ENCODE measurements at places on chromosomes 2 and 18.
A peak's percentile ranks its signal among the peaks of the same experiment; 100 is the strongest.

GRCh38 chr2:239912938-239913635, 112.1 kb downstream of the NDUFA10 start:
- no peak for DNase-seq

DNA sequence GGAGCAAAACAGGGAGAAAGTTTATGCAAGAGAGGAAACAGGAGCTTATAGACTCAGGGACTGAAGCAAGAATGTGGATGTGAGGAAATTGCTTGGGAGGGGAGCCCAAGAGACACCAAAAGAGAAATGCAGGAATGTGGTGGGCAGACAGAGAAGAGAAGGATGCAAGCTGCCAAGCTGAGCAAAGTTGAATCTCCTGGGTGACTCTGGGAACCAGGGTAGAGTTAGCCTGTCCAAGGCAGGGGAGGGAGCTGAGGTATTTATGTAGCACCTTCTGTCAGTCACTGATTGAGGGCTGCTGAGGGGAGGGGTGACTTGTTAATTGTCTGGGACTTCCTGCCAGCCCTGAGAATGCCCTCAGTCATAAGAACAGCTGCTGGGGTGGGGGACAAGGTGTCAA, 464.3 kb downstream of the NBAS start:
- no peak for DNase-seq

DNA sequence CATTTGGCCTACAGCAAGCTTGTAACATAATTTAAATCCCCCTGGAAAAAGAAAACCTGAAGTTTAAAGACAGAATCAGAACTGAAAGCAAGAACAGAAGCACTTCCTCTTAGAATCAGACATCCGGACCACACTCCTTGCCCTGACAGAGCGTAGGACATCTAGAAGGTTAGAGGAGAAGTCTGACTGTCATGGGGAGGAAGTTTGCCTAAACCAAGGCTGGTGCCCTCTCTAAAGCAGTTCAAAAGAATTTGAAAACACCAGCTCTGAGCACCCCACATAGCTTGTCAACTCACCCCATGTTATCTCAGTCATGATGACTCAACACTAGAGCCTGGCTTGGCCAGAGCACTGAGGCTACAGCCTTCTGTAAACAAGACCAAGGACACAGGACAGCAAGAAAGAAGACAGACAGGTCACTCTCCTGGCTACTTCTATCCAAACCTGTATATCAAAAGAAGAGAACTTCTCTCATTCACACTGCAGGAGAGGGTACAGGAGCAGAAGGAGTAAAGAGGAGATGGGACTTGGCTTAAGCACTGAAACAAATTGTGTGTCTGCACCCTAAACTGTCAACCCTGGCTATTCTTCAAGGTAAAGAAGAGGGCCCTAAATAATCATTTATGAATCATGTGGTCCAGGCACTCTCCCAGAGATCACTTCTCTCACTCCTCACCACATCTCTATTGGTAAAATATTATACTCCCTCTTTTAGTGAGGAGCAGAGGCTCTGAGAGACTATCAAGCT, 198.6 kb downstream of the MEMO1 start:
- DNase-seq, result no peak

DNA sequence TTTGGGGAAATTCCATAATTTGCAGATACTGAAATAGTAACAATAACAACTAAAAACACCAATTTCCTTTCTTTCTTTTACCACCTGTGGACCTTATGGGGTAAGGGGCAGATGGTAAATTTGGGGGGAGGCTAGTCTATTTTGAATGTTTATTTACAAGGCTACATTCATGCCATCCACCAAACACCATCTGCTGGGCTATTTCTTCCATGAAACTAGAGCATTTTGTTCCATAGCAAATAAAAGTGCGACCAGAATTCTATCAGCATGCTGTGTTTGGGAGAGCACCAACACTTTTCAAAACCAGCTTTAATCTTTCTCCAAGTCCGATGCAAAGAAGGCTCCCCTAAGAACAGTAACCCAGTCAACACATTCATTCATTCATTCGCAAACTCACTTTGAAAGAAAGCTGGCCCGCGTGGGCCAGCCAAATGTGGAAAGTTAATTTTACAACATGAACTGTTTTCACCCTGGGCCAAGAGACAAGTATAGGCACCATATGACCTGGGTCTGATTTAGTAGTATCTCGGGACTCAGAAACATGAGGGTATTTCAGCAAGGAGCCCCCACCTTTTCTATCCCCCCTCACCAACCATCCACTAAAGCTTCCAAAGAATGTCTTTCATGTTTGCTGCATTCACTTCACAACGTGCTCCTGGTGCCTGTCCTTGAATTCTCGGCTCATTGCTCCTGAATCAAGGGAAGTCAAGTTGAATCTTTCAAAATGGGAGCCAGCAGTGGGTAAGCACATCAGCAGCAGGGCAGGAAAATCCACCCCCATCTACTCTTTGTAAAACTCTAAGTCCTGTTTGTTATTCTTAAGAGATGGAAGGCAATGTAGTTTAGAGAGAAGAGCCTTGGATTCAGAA, 210.6 kb downstream of the C1D start:
- DNase-seq, result no peak

DNA sequence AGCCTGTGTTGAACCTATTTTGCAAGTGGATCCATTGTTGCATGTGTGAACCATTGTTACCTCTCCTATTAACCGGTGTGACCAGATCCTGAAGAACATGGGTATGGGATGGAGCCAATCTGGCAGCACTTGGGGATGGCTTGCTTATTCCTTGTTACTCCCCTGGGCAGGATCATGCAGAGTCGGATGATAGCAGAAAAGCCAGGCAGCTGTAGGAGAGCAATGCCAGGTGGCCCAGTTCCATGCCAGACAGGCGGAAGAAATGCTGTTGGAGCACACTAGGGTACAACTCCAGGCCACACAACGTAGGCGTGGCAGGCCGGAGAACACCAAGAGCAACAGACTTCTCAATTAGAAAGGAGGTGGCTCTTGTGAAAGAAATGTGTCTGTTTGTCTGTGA, 16.3 kb upstream of the MYO1B start:
- DNase-seq, result no peak

GRCh38 chr2:128350736-128351135, 32.1 kb upstream of the HS6ST1 start:
- no peak for DNase-seq

DNA sequence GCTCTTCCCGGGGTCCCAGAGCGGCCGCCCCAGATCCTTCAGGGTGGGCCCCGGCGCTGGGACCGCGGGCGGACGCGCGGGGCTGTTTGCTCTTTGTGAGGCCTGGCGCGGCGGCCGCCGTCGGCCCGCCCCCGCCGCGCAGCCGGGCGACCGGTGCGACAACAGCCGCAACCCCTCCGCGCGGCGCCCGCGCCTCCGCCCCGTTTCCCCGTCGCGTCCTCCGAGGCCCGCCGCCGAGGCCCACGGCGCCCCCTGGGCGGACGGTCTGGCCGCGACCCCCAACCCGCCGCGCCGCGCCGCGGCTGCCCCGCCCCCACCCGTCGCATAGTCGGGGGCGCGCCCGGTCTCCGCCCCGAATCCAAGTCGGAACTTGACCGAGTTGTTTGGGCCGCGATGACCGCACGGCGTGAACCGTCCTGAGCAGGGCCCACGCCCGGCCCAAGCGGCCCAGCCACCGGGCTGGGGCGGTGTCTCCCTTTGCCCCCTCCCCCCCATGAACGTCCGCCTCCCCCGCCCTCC, 448 bp downstream of the YPEL5 start:
- DNase-seq, result peak; percentile 43

GRCh38 chr2:170869036-170869435, 52.3 kb downstream of the GAD1 start:
- no peak for DNase-seq

GRCh38 chr18:38087538-38087937, 521.9 kb upstream of the CELF4 start:
- DNase-seq, result no peak

- no peak for DNase-seq
These were observed 173.9 kb upstream of the CDH2 start for GRCh38 chr18:28350821-28351220.

GRCh38 chr2:16665748-16666448, at the start of gene CYRIA:
Gene CYRIA, minus strand, starts transcription at chr2:16665834. Its CDS starts 77,715 bp downstream, at chr2:16588119.
- DNase-seq, result peak; percentile 8

GRCh38 chr2:168978461-168978861, 52.7 kb downstream of the ABCB11 start:
- DNase-seq, result no peak

GRCh38 chr18:59877361-59877760, 22.4 kb upstream of the PMAIP1 start:
- DNase-seq, result no peak

GRCh38 chr18:21629089-21629832, 17.1 kb downstream of the SNRPD1 start:
- DNase-seq, result no peak

GRCh38 chr2:175218551-175218950, 37.0 kb upstream of the ATP5MC3 start:
- no peak for DNase-seq

DNA sequence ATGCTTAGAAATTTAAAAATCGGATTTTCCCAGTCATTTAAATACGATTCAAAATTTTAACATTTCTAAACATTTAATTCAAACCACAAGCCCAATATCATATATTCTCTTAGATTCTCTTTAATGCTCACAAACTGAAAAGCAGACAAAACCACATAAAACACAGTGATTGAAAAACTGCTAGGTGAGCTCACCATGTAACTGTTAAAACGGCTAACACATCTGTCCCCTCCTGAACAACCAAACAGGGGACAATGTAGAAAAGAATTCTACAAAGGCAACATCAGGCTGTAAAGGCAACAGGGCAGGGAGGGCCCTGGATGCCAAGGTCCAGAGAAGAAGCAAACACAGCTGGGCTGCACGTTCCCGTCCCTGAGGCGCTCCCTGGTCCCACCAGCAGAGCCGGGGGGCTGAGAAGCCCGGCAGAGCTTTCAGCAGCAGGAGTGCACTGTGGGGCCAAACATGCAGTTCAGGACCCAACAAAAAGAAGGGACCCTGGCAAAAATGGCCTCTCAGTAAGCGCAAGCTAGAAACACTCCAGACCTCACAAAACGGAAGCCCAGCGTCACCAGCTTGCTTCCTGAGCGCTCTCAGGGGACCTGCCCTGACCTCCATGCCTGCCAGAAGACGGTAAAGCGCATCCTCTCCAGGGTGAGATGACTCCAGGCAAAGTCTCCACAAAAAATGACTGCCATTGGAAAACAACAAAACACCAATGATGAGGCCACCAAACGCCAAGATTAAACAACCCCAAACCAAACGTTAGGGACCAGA, 40.5 kb downstream of the NDUFA10 start:
- DNase-seq, result no peak

GRCh38 chr18:8749492-8749891, 44.1 kb downstream of the MTCL1 start:
- DNase-seq, result no peak

- no peak for DNase-seq
These were observed 188.6 kb downstream of the TMEM182 start for GRCh38 chr2:102950371-102950946.

DNA sequence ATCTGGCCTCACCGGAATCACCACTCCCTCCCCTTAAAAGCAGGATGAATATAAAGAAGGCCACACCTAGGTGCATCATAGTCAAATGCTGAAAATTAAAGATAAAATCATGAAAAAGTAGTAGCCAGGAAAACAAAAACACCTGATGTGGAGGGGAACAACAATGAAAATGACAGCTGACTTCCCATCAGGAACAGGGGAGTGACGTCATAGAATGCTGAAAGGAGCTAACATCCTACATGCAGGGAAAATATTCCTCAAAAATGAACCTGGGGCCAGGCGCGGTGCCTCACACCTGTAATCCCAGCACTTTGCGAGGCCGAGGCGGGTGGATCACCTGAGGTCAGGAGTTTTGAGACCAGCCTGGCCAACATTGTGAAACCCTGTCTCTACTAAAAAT, 108.1 kb downstream of the UGGT1 start:
- no peak for DNase-seq

- DNase-seq, result no peak
These were observed 351.4 kb downstream of the LPIN1 start for GRCh38 chr2:12097859-12098258.

GRCh38 chr2:71018625-71019024, 24.0 kb upstream of the TEX261 start:
- no peak for DNase-seq

DNA sequence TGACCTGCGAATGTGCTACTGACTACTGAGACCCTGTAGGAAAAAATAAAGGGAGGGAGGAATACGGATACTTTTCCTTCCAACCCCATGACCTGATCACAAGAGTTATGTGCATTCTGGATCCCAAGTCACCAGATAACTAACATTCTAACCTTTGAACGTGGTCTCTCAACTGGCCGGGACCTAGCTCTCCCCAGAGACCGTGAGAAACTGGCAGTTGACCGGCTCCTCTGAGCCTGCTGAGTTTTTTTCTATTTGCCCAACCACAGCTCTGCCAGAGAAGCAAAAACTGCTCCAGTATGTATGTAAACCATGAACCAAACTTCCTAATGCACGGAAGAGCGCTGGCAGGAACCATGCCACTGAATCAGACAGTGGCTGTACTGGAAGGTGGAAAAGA, 47.5 kb upstream of the PTMA start:
- no peak for DNase-seq

DNA sequence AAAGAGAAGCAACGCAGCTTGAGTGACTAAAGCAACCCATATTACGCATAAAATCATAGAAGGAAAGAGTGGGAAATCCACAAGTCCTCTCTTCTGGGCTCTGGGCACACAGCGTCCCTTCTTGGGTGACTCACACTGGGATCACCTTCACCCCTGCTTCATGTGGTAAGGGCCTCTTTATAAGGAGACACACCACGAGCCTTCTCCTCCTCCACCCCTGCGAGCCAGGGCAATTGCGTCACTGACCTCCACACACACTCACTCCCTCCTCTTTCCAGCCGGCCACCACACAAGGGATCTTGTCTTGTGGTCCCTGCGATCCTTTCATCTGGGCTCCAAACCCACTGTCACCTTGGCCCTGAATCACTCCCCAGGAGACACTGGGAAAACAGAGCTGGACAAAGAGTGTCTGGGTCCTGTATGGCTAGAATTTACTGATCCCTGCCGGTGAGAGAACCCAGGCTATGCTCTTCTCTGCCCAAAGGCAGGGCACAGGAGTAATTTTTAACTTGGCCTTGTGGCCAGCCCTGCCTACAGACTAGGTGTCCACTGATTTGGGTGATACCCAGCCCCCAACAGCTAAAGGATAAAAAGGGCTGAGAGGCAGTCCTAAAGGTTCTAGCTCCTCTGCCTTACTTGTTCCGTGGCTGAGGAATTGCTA, 35.3 kb downstream of the NHEJ1 start:
- no peak for DNase-seq
